KG1 (cell line): ENCODE measurements at places on chromosomes 16 and 17.
A peak's percentile ranks its signal among the peaks of the same experiment; 100 is the strongest.

- no peak for DNase-seq
Measured at GRCh38 chr16:69721441-69721957, 4.9 kb downstream of the NQO1 start.

- DNase-seq = peak; percentile 7
Measured at GRCh38 chr16:76653390-76654026, 376.3 kb downstream of the CNTNAP4 start.

- no peak for DNase-seq
Measured at GRCh38 chr16:82459580-82460256, 167.1 kb upstream of the CDH13 start.

GRCh38 chr17:2816688-2817087 lies 20.4 kb downstream of the RAP1GAP2 start:
- DNase-seq = no peak

GRCh38 chr17:17264430-17264829 lies 16.6 kb downstream of the COPS3 start:
- no peak for DNase-seq
